ENCODE measurements at places on chromosomes 7 and 10.

DNA sequence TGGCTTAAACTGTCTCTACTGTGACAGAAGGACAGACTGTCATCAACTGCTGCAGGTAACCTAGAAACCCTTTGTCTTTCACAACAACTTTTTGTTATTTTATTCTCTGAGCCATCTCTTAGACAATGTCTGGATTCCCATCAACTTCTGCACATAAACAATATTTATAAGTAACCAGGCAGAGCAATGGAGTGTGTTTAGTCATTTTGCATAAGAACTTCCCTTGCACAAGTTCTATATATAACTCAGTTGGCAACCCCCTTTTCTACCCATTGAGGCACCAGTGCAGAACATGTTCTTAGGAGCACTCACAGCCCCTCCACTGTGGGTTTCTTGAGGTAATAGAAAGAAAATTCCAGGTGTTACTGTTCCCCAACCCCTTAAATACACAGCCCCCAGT is 65.0 kb upstream of the IL6 start:
- no peak for DNase-seq

DNA sequence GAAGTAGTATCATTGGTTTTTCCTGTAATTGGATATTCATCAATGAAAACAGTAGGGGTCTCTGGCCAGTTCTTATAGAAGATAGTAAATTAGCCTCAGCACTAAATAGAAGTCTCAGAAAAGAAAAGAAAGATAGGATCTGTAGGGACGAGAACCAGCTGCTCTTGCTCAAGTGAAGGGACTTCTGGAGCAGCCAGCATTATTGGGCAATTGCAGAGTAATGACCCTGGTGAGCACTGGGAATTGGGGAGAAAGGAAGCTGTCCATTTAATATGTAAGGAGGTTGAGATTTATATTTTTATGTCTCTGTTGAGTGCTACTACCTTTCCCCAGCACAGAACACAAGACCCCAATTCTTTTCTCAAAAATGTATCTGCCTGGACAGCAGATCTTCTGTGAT is 61.2 kb upstream of the WNT16 start:
- DNase-seq = no peak

DNA sequence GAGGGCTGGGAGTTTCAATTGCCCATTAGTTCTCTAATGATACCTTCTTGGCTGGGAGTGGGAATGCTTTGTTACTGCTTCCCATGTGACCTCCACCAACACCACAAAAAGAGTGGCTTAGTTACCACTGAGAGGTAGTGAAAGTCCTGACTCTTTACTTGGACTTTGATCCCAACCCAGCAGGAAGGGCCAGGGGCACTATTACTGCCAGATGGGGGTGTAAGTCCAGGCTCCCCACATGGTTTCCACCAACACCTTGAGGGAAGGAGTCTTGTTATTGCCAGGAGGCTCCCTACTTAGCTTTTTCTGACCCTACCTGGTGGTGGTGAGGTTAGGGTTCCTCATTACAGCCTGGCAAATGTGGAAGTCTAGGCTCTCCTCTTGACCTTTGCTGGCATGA is 11.4 kb downstream of the GGCT start:
- no peak for DNase-seq

- no peak for DNase-seq
Observed at GRCh38 chr10:77873536-77874380, 52.8 kb downstream of the DLG5 start.

DNA sequence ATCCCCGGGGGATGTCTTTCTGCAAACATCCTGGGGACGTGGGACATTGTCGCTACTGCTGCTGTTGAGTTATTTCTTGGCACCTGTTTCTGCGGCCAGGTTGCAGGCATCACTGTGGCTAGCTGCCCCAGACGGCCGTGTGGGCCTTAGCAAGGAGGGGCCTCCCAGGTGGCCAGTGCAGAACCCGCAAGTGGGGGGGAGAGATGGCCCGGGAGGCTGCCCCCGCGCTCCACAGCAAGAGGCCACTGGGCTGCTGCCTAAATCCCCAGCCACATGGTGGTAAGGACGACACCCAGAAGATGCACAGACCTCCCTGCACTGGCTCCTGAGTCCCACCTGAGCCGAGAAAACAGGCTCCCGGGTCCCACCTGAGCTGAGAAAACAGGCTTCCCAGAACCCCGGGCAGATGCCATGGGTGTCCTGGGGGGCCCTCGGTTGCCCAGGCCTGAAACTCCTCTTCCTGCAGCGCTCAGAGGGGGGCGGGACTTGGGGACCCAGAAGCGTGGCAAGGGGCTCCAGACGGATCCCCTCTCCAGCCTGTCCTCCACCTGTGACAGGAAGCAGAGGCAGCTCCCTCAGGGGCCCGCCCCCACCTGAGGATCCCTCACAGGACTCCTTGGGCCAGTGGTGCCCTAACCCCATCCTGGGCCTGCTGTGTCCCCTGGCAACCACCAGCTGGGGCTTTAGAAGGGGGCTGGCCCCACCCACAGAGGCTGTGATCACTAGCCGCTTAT is 952 bp upstream of the MAFK start:
- DNase-seq = no peak

- DNase-seq = no peak
Observed at GRCh38 chr10:78066728-78067430, 33.2 kb downstream of the RPS24 start.

GRCh38 chr7:1978656-1979590 is 253.8 kb downstream of the MAD1L1 start:
- no peak for DNase-seq

DNA sequence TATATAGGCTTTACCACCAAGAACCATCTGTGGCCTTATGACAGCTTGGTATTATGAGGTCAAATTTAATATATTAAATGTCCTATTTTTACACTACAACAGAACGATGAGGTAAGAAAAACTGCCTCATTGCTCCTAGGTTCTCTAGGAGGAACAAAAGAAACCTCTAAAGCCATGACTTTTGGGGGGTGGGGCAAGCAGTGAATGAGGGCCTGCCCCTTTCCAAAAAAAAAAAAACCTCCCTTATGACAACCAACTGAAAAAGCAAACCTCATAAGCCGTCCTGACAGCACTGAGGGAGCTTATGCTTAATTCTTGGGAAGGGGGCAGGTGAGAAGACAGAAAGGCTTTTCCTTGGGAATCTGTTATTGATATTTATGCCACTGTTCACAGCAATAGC is 116.6 kb downstream of the KMT2E start:
- DNase-seq = no peak

DNA sequence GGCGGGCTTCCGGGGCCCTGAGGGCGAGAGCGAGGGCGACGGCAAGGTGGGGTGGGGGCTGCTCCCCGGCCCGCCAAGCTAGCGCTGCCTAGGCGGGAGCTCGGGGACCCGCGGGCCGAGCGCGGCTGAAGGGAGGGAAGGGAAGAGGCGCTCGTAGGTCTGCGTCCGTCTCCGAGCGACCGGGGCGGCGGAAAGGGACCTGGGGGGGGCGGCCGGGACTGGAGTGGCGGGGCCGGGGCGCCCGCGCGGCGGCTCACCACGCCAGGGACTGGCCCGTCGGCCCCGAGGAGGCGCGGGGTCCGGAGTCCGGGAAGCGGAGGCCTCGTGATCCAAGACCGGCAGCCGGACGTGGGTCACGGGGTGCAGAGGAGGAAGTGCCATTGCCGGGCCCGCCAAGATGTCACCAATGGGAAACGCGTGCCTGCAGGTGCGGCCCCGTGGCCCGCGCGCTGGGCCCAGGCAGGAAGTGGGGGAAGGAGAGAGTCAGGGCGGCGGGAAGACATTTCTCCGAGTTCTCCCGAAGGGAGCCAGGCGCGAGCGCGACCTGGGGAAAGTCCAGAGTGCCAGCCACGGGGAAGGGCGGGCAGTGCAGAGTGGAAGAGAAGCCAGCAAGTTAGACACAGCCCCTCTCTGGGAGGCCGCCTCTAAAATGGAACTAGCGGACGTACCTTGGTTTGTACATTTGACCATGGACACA is 11.9 kb downstream of the HNRNPF start:
- peak; percentile 79 for DNase-seq

- DNase-seq = no peak
Observed at GRCh38 chr7:23864973-23865372, 155.0 kb downstream of the STK31 start.
